Putamen (tissue), 1 donor: ENCODE measurements at places on chromosomes 6 and 20.

DNA sequence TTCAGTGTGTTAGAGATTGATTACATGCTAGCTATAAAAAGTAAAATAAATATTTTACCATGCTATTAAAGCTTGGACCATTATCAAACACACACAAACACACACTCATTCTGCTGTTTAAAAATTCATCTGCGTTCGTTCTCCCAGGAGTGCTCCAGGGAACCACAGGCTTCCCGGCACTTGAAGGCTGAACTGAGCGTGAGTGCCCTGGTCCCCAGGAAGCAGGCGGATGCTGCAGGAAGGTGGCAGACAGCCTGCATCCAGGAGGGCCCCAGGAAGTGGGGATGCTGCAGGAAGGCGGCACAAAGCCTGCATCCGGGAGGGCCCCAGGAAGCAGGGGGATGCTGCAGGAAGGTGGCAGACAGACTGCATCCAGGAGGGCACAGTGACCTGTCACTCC, 147.2 kb upstream of the SNX9 start:
- DNase-seq, result no peak

DNA sequence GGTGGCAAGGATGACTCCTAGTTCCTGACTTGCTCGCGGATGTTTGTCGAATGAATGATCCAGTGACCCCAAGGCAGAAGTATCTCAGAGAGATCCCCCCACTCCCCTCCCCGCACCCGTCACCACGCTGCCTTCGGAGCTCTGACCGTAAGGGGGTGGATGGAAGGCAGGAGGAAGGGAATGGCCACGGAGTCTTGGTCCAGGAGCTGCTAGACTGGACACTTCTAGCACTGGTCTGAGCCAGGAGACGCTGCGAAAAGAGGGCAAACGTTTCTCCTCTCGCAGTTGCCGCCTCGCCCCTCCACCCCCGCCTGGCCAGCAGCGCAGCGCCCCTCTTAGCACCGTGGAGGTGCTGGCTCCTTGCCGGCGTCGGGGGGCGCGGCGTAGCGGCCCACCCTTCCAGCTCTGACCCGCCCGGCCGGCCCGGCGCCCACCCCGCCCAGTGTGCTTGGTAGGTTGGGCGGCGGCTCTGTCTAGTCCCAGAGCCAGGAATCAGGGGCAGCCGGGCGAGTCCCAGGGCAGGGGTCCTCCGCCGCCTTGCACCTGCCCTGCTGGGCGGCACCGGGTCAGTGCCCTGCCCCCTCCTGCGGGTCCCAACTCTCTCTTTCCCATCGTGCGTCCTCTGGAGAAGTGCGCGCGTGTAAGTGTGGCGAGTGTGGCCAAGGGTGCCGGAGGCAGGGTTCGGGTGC, 2.4 kb upstream of the DBNDD2 start:
- DNase-seq, result no peak

- DNase-seq, result no peak
Measured at GRCh38 chr6:38514399-38514798, 125.3 kb downstream of the BTBD9 start.

DNA sequence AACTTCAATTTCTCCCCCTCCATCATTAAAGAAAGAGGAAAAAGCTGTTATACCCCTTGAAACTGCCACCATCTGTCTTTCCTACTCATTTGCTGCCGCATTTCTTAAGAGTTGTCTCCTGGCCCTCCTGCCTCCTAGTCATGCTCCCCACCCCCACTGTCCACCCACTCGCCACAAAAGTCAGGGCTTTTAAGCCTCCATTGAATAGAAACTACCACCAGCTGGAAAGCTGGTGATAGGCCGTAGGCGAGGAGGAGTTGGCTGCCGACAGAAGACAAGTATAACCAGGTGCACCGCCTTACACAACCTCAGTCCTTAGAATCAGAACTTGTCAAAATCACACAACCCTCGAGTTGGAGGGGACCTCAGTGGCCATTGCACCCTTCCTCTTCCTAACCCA, 67.6 kb downstream of the B3GAT2 start:
- no peak for DNase-seq

DNA sequence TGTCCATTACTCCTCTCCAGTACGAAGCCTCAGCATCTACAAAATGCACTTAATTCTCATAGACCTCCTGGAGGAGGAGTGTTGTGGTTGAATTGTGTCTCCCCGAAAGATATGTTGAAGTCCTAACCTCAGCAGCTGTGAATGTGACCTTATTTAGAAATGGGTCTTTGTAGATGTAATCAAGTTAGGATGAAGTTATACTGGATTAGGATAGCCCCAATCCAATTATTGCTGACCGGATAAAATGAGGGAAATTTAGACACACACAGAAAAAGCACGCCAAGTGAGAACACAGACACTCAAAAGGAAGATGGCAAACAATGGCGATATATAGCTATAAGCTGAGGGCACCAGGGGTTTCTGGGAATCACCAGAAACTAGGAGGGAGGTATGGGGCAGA, 64.2 kb upstream of the FAM184A start:
- DNase-seq, result no peak

DNA sequence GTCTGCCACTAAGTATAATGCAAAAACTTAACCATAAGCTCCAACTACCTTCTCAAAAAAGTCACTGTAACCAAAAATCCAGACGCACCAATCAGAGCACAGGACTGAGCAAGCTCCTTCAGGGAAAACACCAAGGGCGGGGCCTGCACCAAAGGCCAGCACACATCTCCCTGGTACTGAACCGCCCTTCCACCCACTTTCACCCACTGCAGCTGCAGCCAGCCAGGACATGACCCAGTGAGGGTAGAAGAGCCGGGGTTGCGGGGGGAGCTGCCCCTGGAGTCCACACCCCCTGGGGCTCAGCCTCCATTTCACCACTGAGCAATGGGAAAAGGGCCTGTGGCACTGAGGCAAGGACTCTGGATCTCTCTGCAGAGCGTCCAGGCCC, 54.3 kb downstream of the TAF4 start:
- DNase-seq, result no peak

GRCh38 chr6:6654599-6655575, 66.4 kb downstream of the LY86 start:
- DNase-seq, result no peak

DNA sequence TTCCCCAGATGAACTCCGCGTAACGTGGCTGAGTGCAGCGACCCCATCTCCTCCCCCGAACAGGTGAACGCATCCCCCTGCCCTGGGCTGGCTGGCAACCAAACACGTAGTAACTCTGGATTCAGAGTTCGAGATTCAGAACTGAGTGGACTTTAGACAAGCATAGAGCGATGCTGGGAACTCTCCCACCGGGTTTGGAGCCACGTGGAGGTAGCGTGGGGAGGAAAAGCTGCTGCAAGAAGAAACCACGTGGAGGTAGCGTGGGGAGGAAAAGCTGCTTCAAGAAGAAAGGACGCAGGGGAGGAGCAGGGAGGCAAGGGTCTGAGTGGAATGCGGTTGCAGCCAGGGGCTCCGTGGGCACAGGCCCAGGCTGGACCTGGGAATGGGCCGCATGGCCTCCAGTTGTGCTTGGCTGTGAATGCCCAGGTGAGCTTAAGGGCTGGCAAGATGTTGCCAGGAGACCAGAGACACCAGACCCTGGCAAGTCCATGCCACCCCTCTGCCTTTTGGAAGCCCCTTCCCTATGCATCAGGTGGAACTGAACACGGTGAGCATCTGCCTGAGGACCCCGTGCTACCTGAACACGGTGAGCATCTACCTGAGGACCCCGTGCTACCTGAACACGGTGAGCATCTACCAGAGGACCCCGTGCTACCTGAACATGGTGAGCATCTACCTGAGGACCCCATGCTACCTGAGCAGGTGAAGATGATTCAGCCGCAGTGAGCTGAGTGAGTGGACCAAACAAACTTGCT, 118.0 kb upstream of the FRMD1 start:
- DNase-seq, result no peak

GRCh38 chr20:49810491-49811190, 2.0 kb upstream of the SLC9A8 start:
- DNase-seq, result no peak

DNA sequence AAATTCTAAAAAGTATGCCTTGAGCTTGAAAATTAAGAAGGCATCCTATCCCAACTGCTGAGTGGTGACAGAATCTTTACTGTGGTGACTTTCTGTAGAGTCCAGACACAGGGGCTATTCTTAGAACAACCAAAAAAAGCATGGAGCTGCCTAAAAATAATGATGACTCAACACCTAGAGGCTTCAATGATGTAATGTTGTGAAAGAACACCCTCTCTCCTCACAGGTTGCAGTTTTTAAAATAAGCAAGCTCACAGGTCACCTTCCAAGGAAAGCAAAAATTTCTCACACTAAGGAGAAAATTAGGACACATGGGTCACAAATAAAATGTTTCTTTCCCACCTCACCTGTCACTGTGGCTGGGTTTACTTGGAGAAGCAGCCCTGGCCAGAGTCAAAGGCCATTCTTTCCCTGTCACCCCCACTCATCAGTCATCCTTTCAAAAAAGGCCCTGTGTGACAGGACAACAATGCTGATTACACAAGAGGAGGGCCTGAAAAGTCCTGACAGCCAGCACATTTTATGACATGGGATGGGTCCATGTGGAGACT, 53.5 kb downstream of the RCAN2 start:
- DNase-seq, result no peak

- DNase-seq, result no peak
Measured at GRCh38 chr6:106244521-106244920, 81.0 kb downstream of the ATG5 start.

DNA sequence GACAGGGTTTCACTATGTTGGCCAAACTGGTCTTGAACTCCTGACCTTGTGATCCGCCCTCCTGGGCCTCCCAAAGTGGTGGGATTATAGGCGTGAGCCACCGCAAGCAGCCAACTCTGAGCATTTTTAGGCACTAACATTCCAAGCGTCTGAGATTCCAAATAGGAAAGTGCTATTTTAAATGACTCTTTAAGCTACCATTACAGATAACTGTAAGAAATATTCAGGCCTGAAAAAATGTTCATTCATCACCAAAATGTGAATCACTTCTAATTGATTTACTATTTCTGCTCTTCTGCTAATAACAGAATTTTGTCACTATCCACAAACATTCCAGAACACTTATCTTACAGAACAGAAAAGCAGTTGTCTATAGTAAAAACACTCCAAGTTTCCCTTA, 106.5 kb downstream of the BACH2 start:
- no peak for DNase-seq

- DNase-seq, result no peak
Measured at GRCh38 chr6:37628611-37629320, 68.9 kb downstream of the MDGA1 start.

- DNase-seq, result no peak
Measured at GRCh38 chr20:24870881-24871280, 78.2 kb upstream of the CST7 start.

GRCh38 chr6:42390228-42390934, 61.3 kb downstream of the TRERF1 start:
- DNase-seq, result no peak

DNA sequence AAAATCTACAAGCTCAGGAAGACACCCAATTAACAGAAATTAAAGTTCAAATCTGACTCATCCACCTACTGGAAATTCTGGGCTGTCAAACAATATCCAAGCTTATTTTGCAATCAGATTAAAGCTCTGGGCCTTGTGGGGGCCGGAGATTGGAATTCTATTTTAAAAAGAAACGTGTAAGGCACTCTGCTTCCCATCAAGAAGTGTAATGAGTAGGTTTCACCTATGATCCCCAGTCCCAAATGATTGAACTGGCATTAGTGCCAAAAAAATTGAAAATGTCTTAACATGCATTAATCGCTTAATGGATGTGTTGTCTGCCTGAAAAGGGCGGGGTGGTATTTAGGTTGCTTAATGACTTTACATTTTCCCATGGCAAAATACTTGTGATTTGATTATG, 542.4 kb upstream of the BTBD3 start:
- peak; percentile 29 for DNase-seq

DNA sequence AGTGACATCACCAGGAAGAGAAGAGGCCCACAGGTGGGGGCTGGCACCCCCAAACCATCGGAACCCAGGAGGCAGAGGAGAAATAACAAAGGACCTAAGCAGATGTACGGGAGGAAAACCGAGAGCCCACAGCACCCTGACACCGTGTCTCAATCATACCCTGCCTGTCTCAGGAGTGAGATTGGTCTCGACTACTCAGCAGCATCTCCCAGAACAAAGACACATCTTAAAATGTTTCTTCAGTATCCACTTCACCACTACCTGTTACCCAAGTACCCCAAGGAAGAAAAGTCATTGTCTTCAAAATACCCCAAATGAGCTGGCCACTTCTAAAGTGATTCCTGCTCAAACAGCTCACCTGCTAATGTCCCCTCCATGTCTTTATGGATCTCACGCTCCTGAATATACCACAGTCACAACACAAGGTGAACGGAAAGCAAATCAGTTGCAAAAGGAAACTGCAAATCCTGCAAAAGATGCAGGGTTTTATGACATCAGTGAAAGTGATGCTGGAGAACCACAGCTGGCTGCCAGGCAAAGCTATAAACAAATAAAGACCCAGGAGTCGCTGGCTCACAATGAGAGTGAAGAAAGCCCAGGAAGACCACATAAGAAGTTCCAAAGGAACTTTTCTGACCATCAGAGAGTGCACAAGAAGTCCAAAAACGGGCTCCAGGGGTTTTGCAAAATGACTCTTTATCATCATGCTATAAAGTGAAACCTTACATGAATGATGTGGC, 44.1 kb downstream of the PREX1 start:
- no peak for DNase-seq

- DNase-seq, result peak; percentile 13
Measured at GRCh38 chr6:14273191-14273590, 155.6 kb downstream of the CD83 start.

GRCh38 chr20:22180244-22180643, 404.1 kb downstream of the FOXA2 start:
- DNase-seq, result no peak

DNA sequence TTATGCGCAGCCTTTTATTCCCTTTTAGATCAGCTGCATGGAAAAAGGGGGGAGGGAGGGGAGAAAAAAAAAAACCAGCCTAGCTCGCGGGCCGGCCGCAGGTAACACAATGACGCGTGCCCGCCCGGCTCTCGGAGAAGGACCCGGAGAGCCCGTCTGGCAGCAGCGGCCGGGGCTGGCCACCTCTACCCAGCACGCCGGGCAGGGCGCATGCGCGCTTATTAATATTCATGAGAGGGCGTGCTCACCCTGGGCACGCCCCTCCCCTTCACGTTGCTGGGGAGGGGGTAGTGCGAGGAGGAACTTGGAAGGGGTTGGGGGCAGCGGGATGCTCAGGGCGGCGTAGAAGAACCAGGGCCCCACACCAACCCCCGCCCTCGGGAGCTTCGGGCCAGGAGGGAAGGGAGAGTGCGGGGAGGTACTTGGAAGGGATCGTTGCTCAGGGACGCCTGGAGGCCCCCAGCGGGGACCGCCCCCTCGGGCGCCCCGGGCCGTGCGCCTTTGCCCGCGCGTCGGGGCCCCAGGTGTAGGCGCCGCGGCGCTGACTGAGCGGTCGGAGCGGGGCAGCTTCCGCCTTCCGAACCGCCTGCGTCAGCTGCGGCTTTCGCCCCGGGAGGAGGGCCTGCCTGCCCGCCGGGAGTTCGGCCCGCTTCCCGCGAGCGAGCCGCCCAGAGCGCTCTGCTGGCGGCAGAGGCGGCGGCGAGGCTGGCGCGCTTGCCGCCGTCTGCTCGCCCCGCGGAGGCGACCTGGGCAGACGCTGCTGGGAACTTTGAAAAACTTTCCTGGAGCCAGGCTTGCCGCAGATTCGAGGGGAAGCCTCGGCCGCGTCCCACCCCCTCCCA, at the start of gene JAG1:
JAG1 (minus strand) TSS at position 158 of the 842 bp plus-strand sequence. CDS start 469 bp downstream, outside the sequence.
- DNase-seq, result peak; percentile 92

- no peak for DNase-seq
Measured at GRCh38 chr6:75130784-75131183, 75.1 kb downstream of the COL12A1 start.
